ENCODE measurements at places on chromosomes 4 and X.

- no peak for DNase-seq
These were observed 233.6 kb downstream of the ZNF674 start for GRCh38 chrX:46311581-46312120.

DNA sequence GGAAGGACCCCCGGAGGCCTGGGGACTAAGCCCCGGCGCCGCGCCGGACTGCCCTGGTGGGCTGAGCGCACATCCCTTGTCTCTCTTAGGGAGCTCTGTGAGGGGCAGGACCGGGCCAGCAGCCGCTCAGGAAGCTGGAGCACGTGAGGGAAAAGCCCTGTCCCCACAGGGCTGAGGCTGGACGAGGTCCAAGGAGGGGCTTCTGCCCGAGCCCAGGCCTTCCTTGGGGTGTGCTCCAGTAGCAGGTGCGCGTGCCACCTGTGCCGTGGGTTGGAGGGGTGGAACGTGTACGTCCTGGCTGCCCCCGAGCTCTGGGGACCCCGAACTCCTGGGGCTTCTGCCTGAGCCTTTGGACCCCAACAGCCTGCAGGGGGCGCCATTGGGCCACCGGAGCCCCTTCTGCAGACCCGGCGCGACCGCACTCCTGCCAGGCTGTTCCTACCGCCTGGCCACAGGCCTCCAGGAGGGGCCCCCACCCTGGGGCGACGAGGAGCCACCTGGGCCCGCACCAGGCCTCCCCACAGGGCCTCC, 27.2 kb downstream of the TACC3 start:
- DNase-seq: peak; percentile 24

DNA sequence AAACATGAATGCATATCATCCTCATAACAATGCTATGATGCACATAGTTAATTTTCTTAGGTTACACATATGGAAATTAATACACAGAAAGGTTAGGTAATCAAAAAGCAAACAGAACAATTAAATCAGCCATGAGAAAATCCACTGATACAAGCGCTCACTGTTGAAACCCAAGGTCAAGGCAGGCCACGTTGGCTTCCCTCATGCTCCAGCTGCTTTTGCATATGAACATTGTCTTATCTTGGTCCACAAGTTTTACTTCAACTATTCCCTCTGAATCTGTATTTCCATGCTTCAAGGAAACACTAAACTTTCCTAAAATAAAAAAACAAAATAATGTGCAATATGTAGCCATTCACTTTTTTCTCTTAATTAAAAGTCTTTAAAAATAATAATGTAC, 34.5 kb upstream of the PLA2G12A start:
- no peak for DNase-seq

GRCh38 chr4:160353548-160353947, 1250.7 kb downstream of the RAPGEF2 start:
- no peak for DNase-seq

- DNase-seq: no peak
These were observed 114.8 kb downstream of the AMELX start for GRCh38 chrX:11408109-11408405.

DNA sequence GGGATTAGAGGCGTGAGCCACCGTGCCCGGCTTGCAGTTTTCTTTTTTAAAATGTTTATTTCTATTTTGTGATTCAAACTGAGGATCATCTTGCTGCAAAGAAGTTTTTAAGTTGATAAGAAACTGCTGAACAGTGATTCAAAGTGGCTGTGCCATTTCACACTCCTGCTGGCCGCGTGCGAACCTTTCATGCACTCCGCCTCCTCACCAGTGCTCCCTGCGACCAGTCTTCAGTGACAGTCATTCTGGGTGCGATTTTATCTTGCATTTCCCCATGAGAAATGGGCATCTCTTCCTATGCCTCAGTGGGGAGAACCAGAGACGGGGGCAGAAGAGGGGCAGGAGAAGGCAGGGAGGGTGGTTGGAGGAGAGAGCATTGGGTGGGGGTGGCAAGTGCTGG, 21.4 kb downstream of the TMEM187 start:
- DNase-seq: no peak

DNA sequence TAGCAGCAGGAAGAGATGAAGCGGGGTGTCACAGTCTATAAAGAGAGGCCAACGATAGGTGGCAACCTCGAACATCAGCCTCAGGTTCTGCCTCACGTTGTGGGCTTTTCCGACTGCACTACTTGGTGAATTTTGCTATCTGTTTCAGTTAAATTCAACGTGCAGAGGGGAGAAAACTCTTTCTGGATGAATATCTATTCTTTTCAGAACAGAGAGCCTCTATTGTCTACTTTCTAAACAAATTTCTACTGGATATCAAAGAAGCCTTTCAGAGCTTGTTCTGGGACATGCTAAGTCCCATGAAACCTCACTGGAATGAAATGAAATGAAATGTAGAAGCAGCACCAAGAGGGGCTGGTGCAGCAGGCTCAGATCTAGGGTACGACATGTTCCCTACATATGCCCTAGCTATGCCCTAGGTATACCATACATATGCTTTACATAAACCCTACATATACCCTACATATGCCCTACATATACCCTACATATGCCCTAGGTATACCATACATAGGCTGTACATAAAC, 116.5 kb upstream of the TRIM2 start:
- DNase-seq: no peak
